ENCODE measurements at places on chromosomes 2 and 18. TPM values are rescaled to one million over a fixed set of nuclear protein-coding genes. Genes with fewer than 3 reads are reported as not detected.

The TUBA3E gene
- not detected for polyA plus RNA-seq

The CTNNA2 gene
- polyA plus RNA-seq = 0.07 TPM

The RBM44 gene
- 1.7 TPM for polyA plus RNA-seq

The EVX2 gene
- not detected for polyA plus RNA-seq

The GPR55 gene
- 0.05 TPM for polyA plus RNA-seq

The PROM2 gene
- 6.1 TPM for polyA plus RNA-seq

Measured in adipose tissue (tissue), 3 donors.